ENCODE measurements at places on chromosomes 2 and 18.

GRCh38 chr18:79874553-79875530 is 76.6 kb downstream of the SLC66A2 start:
- DNase-seq: no peak

DNA sequence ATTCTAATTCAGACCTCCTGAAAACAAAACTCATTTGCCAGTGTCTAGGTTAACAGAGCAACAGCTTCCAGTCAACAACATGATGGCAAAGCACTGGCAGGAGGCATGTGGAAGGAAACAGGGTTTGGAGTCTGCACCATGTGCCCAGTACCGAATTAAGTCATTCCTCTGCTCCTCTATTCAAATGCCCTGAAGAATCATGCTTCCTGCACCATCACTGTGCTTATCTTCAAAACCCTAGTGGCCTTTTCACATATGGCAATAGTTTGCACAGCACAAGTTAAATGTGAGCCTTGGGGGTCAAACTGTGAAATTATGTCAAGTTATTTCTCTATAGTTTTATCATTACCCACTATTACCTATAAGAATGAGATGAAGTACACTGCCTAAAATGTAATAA is 75.4 kb upstream of the GRB14 start:
- no peak for DNase-seq

- DNase-seq: peak; percentile 57
Measured at GRCh38 chr2:88590998-88591613, 36.2 kb downstream of the EIF2AK3 start.

GRCh38 chr2:161422816-161423403 is 6.8 kb downstream of the TBR1 start:
- DNase-seq: no peak

GRCh38 chr2:18402831-18403230 is 157.6 kb downstream of the RDH14 start:
- no peak for DNase-seq

DNA sequence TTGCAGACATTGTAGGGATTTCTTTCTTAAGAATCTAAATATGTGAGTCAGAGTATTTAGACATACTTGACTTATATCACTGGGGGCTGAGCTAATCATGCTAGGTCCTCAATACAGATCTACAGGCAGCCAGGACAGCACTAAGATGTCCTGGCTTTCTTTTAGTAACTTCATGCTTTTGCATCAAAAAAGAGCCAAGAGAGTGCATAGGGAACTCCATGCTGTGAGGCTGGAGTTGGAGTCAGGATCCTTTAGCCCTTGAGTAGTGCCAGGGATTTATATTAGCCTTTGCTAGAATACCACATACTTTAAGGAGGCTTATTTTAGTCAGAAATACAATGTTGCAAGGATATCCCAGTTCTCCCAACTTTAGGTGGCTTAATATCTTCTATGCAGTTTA is 289.7 kb downstream of the CCDC85A start:
- DNase-seq: no peak

- no peak for DNase-seq
Measured at GRCh38 chr2:9811679-9812511, 31.4 kb upstream of the TAF1B start.

DNA sequence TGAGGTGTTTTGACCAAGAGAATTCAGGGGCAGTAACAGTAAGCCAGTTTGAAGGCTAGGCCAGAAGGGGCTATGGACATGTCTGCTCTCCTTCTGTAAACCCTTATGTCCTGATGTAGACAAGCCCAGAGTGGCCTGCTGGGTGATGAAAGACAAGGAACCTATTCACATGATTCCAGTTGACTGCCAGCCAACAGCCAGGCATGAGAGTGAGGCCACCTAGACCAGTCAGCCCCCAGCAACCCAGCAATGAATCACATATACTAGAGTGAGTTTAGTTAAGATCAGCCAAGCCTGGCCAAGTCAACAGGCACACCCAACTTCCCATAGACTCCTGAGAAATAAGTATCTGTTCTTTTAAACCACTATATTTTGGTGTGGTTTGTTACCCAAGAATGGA is 1889.7 kb upstream of the CELF4 start:
- no peak for DNase-seq

- no peak for DNase-seq
Measured at GRCh38 chr2:60472041-60472440, 81.4 kb downstream of the BCL11A start.
